ENCODE measurements at places on chromosomes 4 and X. TPM values are rescaled to one million over a fixed set of nuclear protein-coding genes. Genes with fewer than 3 reads are reported as not detected.

- no peaks in the 10 kb centered on the region for H3K27me3 ChIP-seq
- no peak overlapping the region for H3K27ac ChIP-seq
- no peaks in the 10 kb centered on the region for H3K4me1 ChIP-seq
- H3K36me3 ChIP-seq = no peaks in the 10 kb centered on the region
- DNase-seq = no peak
Measured at GRCh38 chr4:20273793-20274192, 22.1 kb downstream of the SLIT2 start.

GRCh38 chrX:22193851-22194659, 78.7 kb upstream of the CBLL2 start:
- DNase-seq = no peak
- H3K36me3 ChIP-seq = no peaks in the 10 kb centered on the region
- no peak overlapping the region for H3K27ac ChIP-seq
- H3K27me3 ChIP-seq = no peaks in the 10 kb centered on the region
- H3K4me3 ChIP-seq = no peak overlapping the region

DNA sequence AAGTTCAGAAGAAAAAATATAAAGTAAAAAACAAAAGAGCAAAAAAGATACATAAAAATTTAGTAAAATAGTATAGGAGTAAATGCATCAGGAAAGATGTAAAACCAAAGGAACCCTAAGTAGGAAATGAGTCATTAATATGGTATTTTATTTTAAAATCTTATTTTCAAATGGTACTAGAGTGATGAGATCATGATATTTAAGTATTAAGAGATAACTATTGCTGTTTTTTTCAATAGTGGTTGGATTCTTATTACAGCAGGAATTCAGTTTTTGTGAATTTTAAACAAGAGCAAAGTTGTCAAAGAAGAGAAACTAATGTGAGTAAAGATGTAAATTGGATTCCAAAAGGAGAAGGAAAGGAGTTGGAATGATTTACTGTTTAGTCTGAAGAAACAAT, 20.0 kb downstream of the EMCN start:
- no peak for DNase-seq
- H3K27me3 ChIP-seq = no peaks in the 10 kb centered on the region
- H3K27ac ChIP-seq = no peak overlapping the region
- no peaks in the 10 kb centered on the region for H3K4me1 ChIP-seq
- H3K4me3 ChIP-seq = no peak overlapping the region

- H3K36me3 ChIP-seq = no peaks in the 10 kb centered on the region
- H3K27me3 ChIP-seq = no peaks in the 10 kb centered on the region
- DNase-seq = no peak
Measured at GRCh38 chr4:76200771-76201231, 12.8 kb downstream of the SCARB2 start.

DNA sequence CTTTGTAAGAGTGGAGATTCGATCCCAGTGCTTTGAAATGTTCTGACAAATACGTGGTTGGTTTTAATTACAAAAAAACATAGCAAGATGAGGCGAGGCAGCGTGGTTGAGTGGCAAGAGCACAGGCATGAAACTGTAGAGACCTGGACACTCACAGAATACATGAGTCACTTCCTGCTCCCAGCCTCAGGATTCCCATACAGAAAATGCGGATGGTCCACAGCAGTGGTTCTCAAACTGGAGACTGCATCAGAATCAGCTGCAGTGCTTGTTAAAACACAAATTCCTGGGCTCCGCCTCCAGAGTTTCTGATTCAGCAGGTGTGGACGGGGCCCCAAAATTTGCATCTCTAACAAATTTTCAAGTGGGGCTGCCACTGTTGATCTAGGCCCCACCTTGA, 10.1 kb downstream of the OTOP1 start:
- no peaks in the 10 kb centered on the region for H3K27me3 ChIP-seq
- DNase-seq = no peak
- H3K36me3 ChIP-seq = no peaks in the 10 kb centered on the region

- no peak overlapping the region for H3K4me3 ChIP-seq
- H3K27ac ChIP-seq = no peak overlapping the region
- no peaks in the 10 kb centered on the region for H3K4me1 ChIP-seq
- no peak for DNase-seq
Measured at GRCh38 chrX:134670134-134670924, 12.1 kb upstream of the PLAC1 start.

DNA sequence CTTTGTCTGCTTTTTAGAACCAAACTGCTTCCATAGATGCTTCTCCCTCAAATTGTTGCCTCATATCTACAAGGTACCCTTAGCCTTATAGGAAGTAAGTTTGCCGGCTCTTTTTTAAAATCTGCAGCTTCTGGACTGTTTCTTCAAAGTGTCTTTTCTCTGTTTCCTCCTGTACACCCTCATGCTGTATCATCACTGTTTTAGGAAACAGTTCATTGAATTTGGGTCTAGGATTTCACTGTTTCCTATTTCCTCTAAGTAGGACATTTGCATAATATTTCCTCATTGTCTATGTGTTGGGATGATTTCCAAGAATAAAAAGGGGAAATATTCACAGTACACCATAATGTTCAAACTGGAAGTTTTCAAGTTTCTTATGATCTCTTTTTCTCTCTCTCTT, 43.0 kb downstream of the BANK1 start:
- H3K27me3 ChIP-seq = no peaks in the 10 kb centered on the region
- no peak for DNase-seq
- no peak overlapping the region for H3K27ac ChIP-seq
- no peaks in the 10 kb centered on the region for H3K4me1 ChIP-seq

DNA sequence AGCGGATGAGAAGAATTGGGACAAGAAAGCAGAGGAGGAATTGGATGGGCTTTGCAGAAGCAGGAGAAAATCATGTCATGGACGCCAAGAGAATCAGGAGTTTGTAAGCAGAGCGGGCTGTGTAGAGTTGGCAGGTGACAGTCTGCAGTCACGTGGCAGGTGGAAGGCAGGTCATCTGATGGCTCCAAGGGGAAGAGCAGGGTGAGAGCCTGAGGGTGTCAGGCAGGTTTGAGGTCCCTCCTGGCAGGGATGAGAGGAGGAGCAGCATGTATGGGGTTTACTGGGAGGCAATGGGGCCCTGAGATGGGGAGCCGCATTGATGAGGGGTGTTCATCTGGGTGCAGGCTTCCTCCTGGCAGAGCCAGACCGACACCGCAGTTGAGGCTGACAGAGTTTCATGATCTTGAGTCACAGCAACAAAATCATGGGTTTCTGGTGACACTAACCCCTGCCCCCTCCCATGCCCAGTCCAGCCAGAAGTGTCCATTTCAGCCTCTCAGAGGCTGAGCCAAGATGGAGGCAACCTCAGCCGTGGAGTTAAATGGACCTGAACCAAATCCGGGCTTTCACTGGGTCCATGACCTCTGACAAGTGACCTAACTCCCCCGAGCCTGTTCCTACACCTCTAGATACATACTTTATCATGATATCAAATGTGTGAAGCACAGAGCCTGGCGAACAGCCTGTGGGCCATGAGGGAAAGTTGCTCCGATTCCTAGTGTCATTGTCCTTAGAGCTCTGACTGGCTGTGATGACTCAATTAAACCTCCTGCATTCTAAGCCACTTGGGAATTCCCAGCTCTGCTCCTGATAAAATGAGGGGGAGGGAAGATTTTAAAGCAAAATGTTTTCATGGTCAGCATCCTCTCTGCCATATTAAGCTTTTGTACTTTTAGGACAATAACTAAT, 36.1 kb downstream of the EVC start:
- peaks cover 30% of the 10 kb centered on the region for H3K36me3 ChIP-seq
- H3K27ac ChIP-seq = peak overlapping the region; percentile 65
- DNase-seq = peak; percentile 43
- H3K27me3 ChIP-seq = no peaks in the 10 kb centered on the region
- H3K4me1 ChIP-seq = no peaks in the 10 kb centered on the region

DNA sequence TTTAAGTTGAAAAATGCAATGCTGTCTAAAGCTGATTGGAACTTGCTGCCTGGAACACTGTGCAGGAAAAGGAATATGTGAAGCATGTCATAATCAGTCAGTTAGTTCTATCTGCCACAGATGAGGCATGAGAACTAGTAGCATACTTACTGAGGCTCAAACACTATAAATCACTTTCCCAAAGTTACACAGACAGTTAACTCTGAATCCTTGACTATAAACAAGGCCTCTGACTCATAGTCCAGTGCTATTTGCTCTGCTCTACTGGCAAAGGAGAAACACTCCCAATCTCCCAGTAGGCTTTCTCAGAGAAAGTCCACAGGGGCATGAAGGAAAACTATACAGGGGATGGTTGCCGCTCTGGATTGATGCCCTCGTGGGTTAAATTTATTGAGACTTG, 2078.4 kb upstream of the TENM3 start:
- H3K27me3 ChIP-seq = no peaks in the 10 kb centered on the region
- H3K4me3 ChIP-seq = no peak overlapping the region
- no peaks in the 10 kb centered on the region for H3K4me1 ChIP-seq
- H3K36me3 ChIP-seq = no peaks in the 10 kb centered on the region
- H3K27ac ChIP-seq = no peak overlapping the region

- no peaks in the 10 kb centered on the region for H3K27me3 ChIP-seq
- no peak overlapping the region for H3K27ac ChIP-seq
- H3K4me3 ChIP-seq = no peak overlapping the region
- no peaks in the 10 kb centered on the region for H3K4me1 ChIP-seq
- DNase-seq = no peak
- no peaks in the 10 kb centered on the region for H3K36me3 ChIP-seq
Measured at GRCh38 chr4:71550220-71551165, 211.7 kb downstream of the SLC4A4 start.

- H3K27me3 ChIP-seq = no peaks in the 10 kb centered on the region
- H3K4me3 ChIP-seq = no peak overlapping the region
- H3K27ac ChIP-seq = no peak overlapping the region
- H3K4me1 ChIP-seq = no peaks in the 10 kb centered on the region
Measured at GRCh38 chr4:121030131-121030530, 42.2 kb downstream of the NDNF start.

DNA sequence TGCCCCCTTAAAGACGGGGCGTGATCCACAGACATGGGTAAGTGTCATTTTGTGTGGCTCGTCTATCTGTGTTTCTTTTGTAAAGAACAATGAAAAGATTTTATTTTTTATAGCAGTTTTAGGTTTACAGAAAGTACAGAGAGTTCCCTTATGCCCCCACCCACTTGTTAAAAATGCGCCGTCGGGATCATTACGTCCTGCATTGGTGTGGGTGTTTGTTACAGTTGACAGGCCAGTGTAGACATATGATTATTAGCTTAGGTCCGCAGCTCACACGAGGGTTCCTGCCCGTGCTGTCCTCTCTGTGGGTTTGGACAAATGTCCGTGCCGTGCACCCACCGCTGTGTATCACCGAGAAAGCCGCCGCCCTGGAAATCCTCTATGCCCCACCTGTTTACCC, 50.5 kb downstream of the RGS12 start:
- H3K4me1 ChIP-seq = no peaks in the 10 kb centered on the region
- DNase-seq = peak; percentile 26
- no peaks in the 10 kb centered on the region for H3K36me3 ChIP-seq

GRCh38 chr4:85268961-85269360, 206.0 kb upstream of the ARHGAP24 start:
- H3K4me1 ChIP-seq = no peaks in the 10 kb centered on the region
- H3K27ac ChIP-seq = no peak overlapping the region
- H3K36me3 ChIP-seq = no peaks in the 10 kb centered on the region
- no peak overlapping the region for H3K4me3 ChIP-seq
- DNase-seq = no peak

- no peak overlapping the region for H3K4me3 ChIP-seq
- no peak overlapping the region for H3K27ac ChIP-seq
- no peaks in the 10 kb centered on the region for H3K27me3 ChIP-seq
- no peak for DNase-seq
- no peaks in the 10 kb centered on the region for H3K4me1 ChIP-seq
Measured at GRCh38 chr4:101801958-101802357, 11.4 kb downstream of the BANK1 start.

GRCh38 chr4:5805270-5805669, 87.6 kb downstream of the CRMP1 start:
- H3K27me3 ChIP-seq = no peaks in the 10 kb centered on the region
- H3K36me3 ChIP-seq = peaks cover 38% of the 10 kb centered on the region
- H3K4me3 ChIP-seq = no peak overlapping the region

DNA sequence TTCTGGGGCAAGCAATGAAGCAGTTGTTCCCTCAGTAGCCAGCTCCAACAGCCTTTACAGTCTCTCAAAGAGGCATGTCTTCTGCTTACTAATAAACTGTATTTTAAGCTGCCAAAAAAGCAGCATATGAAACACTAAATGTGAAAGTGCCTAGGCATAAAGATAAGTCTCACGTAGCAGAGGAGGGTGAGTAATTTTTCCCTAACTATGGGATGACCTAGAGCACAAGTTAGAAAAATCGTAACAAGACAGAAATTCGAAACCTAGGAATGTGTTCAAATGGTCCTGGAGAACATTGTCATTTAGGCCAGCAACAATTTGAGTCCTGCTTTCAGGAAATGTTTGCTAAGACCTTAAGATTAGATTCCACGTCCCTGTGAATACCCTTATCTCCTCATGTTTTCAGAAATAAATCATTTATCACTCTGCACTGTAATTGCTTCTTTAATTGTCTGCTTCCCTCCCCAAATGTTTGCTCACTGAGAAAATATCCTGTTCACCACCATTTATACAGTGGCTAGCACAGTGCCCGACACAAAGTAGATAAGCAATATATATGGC, 222.2 kb downstream of the KCNIP4 start:
- no peak for DNase-seq
- H3K36me3 ChIP-seq = no peaks in the 10 kb centered on the region
- H3K27ac ChIP-seq = no peak overlapping the region

CTSO gene
- total RNA-seq = 14.9 TPM

HSPA4L gene
- 5.4 TPM for total RNA-seq

ABLIM2 gene
- 5.7 TPM for total RNA-seq

ITIH6 gene
- not detected for total RNA-seq

NAP1L2 gene
- total RNA-seq = 8.1 TPM

SLC34A2 gene
- total RNA-seq = not detected

USP17L30 gene
- not detected for total RNA-seq

GAGE12F gene
- not detected for total RNA-seq

AMBN gene
- not detected for total RNA-seq

TRIML2 gene
- total RNA-seq = not detected

Data from right atrium auricular region (tissue), 2 donors.